ENCODE measurements at places on chromosomes 16 and 17.

DNA sequence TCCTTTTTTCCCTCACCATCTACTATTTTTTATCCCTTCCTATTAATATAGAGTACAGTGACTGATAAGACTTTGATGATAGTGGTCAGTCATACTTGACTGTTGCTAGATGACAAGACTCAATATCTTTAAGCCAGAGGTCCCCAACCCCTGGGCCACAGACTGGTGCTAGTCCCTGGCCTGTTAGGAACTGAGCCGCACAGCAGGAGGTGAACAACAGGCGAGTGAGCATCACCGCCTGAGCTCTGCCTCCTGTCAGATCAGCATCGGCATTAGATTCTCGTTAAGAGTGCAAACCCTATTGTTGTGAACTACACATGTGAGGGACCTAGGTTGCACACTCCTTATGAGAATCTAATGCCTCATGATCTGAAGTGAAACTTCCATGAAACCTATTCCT lies 341.3 kb downstream of the BCAS3 start:
- no peak for DNase-seq

DNA sequence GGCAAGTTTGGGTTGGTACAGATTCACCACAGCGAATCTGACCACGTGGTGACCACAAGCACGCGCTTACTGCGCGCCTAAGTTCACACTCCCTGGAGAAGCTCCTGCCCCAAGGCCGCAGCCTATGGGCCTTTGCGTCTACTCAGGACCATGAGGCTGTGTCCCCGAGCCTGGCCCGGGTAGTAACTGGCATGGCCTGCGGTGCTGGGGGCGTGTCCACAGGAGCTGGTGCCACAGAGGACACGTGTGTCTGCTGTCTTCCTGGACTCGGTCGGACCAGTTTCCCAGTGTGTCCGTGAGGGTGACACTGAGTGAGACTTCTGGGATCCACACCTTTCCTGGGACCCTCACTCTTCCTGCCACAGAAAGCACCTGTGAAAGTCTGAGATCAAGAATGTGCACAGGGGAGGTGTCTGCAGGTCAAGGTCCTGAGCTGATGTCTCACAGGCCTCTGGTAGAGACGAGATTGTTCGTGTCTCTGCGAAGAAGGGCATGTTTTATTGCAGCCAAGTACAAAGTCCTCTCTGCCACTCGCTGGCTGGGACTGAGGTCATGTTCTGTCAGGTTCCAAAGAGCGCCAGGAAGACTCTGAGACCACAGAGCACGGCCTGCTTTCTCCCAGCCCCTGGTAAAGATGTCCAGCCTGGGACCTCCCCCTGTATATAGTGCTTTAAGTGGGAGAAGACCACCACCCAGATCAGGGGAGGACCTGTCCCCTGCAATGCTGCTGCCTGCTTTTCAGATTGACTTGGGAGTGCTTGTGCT lies 25.2 kb upstream of the CAPN15 start:
- no peak for DNase-seq

DNA sequence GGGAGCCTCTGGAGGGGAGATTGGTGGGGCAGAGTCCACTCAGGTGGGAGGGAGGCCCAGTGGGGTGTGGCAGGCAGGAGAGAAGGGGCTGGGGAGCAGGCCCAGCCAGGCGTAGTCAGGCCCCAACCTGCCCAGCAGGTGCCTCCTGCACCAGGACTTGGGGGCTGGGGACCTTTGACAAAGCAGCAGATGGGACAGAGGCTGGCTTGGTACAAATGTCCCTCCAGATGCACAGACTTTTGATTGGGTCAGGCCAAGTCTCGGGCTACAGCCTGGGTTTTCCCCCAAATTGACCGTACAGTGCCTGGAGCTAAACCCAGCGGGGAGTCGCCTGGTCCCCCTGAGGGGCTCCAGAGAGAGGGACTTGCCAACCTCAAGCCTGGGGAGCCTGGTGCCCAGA lies 411 bp downstream of the GGT6 start:
- DNase-seq = no peak

DNA sequence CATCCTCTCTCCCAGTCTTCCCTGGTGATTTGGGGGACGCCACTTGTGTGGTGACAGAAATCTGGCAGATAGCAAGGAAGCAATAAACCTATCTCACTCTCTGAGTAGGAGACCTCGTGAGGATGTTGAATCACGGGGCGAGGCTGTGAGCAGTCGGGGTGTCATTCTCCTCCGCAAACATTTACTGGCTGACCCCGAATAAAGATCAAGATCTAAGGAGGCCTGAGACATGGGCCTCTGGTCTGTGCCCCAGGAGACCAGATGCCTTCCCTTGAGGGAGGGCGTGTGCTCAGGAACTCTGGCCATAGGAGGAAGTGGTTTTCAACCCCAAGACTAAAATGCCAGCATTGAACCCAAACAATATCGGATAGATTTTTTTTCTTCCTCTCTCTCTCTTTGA lies 53.1 kb downstream of the FOXL1 start:
- no peak for DNase-seq

GRCh38 chr17:19738757-19739156 lies 9.3 kb downstream of the ALDH3A1 start:
- no peak for DNase-seq
